ENCODE measurements at places on chromosomes 4 and X.

GRCh38 chr4:88091378-88091777, 67.1 kb downstream of the ABCG2 start:
- DNase-seq, result no peak

DNA sequence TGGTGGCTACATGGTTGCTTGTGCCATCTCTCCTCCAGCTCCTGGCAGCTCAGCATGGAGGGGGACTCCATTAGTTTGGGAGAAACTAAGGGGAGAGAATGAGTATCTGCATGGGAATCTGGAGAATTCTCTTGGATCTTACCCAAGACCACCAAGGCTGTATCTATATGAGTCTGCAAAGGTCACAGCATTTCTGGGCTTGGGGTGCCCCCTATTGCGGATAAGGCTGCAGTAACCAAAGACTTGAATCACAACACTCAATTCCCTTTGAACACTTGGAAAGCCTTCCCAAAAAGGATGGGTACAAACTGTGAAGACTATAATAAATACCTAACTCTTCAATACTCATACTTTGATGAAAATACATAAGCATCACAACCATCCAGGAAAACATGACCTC, 623.5 kb upstream of the NR3C2 start:
- no peak for DNase-seq

DNA sequence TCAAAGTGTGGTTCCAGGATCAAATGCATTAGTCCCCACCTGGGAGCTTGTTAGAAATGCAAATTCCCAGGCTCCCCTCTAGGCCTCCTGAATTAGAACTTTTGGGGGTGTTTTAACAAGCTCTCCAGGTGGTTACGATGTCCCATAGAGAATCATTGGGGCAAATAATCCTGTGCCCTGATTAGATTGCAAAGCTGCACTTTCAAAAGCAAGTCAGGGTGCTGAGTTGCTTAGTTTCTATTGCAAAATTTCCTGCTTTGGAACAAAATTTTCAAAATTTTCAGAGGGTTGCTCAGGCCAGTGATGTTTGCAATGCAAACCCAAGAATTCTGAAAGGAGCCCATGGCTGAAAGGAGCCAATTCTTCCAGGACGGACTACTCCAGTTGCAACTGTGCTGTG, 71.0 kb downstream of the MGST2 start:
- DNase-seq, result no peak

GRCh38 chrX:38717871-38718270, 83.4 kb upstream of the MID1IP1 start:
- DNase-seq, result no peak

DNA sequence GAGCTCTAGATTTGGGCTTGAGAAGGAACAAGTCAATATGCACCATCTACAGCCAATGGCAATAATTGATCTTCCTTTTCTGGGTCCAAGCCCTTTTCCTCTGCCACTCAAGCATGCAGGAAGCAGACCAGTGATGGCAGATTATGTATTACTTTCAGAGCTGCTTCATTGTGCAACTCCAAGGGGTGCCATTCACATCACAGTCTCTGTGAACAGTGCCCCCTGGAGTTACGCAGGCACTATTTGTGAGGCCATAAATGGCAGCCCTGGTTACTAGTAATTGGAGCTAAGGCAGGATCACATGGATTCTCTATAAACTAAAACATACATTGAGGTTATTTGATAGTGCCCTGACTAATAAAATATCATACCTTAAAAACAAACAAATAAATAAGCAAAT, 313.4 kb upstream of the SLC7A11 start:
- no peak for DNase-seq

DNA sequence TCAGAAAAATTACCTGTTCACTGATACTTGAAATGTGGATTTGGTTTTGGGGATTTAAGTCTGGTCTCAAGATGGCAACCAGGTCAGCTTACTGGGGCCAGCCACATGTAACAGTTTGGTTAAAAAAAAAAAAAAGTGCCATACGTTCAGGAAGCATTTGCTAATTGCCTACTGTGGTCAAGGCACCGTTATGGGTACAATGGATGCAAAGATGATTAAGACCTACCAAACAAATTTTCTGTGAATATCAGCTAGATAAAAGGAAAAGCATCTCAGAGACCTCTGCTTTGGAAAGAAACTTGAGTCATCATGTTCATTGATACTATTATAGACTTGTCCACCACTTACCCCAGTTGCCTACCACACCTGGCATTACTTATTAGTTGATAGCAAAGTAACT, 80.9 kb downstream of the FNIP2 start:
- no peak for DNase-seq

DNA sequence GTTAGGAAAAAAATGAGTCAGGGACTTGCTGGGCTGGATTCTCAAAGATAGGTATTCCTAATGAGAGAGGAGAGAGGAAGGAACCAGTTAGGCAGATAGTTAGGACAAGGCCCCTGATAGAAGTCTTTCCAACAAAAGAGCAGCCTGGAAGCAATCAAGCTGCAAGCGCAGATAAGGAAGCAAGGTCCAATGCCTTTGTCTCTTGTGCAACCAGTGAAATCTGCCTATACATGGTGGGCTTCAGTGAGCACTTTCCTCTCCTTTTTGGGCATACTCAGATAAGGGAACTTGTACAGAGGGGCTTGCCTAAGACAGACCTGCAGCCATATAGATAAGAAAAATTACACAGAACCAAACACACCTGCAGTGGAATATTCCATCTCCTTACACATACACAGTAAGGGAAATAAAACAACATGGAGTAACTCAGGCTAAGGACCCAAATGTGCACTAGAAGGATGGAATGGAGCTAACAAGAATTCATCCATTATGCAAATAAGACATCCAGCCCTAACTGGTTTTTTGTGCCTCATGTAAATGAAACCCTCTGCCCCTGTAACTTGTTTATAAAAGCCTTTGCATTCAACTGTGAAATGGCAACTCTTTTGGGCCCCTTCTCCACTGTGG, 68.8 kb downstream of the PCDH18 start:
- no peak for DNase-seq

DNA sequence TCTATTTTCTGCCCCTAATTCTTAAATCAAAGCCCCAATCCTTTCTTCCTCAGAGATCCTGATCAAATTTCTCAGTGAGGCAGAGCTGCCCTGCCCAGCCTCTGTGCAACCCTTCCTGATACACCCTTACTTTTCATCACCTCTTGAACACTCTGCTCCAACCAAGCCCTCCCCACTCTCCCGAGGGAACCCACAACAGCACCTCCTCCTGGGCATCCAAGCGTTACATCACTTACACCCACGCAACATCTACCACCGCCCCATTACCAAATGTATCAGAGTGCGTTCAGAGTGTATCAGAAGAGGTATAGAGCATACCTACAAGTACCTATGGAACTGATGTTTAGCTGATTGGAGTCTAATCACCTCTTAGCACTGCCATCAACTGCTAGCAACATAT, 186.5 kb downstream of the RAP1GDS1 start:
- no peak for DNase-seq

- no peak for DNase-seq
Observed at GRCh38 chrX:13681595-13681994, 7.3 kb upstream of the RAB9A start.

DNA sequence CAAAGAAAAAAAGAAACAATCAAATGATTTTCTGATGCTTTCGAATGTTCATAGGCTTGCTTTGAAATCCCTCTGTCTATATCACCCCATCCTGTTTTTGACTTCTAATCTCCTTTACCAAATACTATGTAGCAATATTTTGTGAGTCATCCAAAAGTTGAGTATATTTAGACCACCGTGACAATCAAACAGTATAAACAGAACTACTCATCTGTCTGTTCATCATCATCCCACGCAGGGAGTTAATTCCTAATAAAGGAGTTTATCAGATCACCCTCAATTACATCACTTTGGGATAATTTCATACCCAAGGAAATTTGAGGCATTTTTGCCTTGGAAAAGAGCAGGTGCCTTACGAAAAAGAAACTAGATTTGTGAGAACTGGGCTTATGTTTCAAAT, 212.9 kb downstream of the CBR4 start:
- DNase-seq, result no peak

GRCh38 chr4:78058591-78059523, 1.7 kb downstream of the FRAS1 start:
- no peak for DNase-seq

- DNase-seq, result no peak
Observed at GRCh38 chr4:142440093-142440492, 406.0 kb downstream of the INPP4B start.

- DNase-seq, result no peak
Observed at GRCh38 chr4:108210989-108211835, 42.5 kb upstream of the LEF1 start.

DNA sequence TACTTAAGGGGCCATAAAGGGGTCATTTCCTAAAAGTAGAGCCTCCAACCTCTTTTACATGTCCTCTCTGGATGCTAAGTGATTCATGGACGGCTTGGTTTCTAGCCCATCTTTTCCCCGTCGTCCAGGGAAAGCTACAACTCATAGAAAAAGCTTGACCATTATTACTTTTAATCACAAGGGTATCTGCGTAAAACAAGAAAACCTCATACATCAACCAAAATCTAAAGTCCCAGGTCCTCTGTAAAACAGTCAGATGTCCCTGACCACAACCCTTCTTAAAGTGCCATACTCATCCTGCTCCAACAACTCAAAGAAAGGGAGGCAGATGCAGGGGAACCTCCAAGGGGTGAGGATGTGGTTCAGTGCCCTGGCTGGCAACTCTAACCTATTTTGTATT, 29.6 kb downstream of the ADGRA3 start:
- no peak for DNase-seq
